ENCODE measurements at places on chromosomes 6 and 20. TPM values are rescaled to one million over a fixed set of nuclear protein-coding genes. Genes with fewer than 3 reads are reported as not detected.

GRCh38 chr6:14406614-14407331 lies 289.2 kb downstream of the CD83 start:
- no peak for DNase-seq

GRCh38 chr6:87936065-87936464 lies 111.6 kb upstream of the SPACA1 start:
- no peak for DNase-seq

- DNase-seq = no peak
These were observed 624.7 kb upstream of the NOX3 start for GRCh38 chr6:156080371-156080770.

DNA sequence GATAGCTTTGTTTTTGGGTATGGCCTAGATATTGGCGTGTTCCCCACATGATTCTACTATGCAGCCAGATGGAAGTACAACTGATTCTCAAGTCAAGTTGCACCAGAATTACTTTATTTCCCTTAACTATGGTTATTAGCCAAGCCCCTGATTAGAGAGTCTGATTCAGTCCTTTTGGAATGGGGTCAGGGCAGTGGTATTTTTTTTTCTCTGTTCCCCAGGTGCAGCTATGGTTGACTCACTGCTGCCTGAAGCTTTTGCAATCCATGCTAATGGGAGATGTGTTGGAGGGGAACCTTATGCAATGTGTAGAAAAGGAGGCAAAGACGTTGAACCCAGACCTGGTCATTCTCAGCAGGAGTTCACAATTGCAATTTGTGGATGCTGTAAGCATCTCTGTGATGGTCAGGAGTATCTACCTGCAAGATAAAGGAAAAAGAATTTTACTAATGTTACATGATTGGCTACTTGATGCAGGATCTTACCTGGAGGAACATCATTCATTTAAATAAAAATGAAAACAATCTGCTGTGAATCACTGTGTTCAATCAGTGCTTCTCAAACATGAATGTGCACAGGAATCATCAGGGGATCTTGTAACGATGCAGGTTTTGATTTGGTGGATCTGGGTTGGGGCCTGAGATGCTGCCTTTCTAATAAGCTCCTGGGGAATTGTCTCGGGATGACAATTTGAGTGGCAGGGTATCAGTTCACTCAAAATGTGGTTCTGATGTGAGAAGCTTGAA lies 49.4 kb downstream of the PFDN4 start:
- peak; percentile 97 for DNase-seq

GRCh38 chr6:50990750-50991446 lies 172.2 kb downstream of the TFAP2B start:
- DNase-seq = peak; percentile 48

The PHACTR3 gene
- total RNA-seq = 1.6 TPM
